M059J (cell line): ENCODE measurements at places on chromosomes 3 and 15.
A peak's percentile ranks its signal among the peaks of the same experiment; 100 is the strongest.

DNA sequence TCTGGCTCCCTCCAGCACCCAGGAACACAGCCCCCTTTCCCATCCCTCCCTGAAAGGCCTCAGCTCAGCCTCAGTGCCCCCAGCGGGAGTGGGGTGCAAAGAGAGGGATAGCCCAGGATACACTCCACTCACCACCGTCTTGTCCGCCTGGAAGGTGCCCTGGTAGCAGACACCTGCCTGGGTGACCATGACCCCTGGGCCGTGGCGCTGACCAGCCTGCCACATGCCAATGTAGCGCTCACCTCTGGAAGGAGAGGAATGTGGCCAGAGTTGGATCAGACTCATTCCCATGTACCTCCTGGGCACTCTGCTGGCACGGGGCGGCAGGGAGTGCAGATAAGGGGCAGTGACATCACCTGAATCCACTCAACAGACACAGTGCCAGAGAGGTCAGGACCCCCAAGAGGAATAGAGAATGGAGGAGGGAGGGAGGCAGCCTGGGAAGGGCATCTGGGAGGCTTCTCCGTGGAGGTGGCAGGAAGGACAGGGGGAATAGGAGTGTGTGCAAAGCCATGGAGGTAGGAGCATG, 13.1 kb downstream of the ALS2CL start:
- no peak for DNase-seq

GRCh38 chr3:105359098-105359762, 7.5 kb upstream of the ALCAM start:
- DNase-seq, result peak; percentile 88

- DNase-seq, result no peak
Observed at GRCh38 chr3:151611419-151611818, 122.3 kb upstream of the AADACL2 start.

DNA sequence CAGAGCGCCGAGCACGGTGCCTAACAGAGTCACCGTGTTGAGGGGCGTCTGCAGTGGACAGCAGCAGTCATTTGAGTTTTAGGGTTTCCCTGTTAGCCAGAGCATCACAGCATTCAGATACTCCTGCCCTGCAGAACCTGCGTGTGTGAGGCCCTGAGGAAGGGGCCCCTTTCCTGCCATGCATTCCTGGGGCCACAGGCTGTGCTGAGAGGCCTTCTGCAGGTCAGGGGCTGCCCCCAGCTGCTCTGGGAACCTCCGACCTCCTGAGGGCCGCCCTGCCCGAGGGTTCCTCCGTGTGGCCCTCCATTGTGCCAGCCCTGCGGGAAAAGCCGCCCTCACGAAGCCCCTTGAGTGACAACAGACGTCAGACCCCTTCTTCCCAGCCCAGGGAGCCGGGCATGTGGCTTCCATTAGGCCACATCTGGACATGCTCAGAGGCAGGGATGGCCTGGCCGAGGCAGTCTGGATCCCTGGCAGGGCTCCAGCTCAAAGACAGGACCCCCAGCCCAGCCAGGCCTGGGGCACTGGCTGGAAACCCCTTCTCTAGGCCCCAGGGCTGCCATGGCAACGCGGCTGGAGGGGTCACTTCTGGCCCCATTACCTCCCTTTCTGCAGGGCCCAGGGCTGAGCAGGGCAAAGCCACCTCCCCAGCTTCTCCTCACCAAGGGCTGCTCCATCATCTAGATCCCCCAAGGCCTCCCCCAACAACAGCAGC, 25.3 kb downstream of the FBLN2 start:
- DNase-seq, result no peak

- DNase-seq, result no peak
Observed at GRCh38 chr3:39183211-39184080, 8.9 kb downstream of the XIRP1 start.

DNA sequence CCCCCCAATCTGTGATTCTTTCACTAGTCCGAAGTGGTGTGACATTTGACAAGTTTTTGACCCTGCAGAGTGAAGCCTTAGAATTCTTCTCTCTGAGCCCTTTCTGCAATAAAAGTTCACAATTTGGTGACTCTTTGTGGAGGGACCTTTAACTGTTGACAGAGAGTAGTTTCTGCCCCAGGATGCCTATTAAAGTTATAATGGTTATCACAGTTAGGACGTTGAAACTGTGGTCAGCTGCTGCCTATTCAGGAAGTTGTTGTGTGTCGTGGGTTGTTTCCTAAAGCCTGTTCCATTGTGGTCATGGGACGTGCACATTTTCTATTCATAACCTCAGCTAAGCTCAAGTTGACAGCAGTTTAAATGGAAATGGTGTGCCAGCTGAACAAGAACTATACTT, 274.5 kb downstream of the NEK10 start:
- DNase-seq, result no peak

DNA sequence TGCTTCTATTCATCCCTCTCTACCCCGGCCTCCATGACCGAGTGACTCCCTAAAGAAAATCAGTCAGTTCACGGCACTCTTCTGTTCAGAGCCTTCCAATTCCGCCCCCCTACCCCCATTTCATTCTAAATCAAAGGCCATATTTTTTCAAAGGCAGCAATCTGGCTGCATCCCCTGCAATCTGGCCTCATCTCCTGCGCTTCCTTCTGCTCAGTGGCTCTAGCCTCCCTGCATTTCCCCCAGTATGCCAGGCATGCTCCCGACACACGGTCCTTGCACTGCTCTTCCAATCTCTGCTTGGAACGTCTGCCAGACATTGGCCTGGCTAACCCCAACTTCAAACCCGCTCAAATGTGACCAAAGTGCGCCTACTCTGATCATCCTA, 67.7 kb downstream of the EXOG start:
- no peak for DNase-seq

DNA sequence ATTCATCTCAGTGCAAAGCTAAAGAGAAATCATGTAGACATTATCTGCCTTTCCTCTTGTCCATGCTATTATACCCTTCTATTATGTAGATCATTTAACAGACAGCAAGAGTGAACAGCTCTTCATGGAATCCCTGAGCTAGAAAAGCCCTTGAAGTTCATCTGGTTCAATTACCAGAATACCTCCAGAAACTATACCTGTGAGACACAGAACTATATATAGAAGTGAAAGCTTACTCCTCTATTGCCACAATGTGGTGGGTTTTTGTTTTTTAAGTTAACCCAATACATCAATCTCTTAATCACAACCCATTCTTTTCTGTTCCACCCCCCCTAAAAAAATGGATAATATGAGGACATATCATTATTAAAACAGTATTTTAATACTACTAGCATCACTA, 347.7 kb downstream of the PLCL2 start:
- no peak for DNase-seq

GRCh38 chr15:76160426-76161152, 100.8 kb downstream of the TMEM266 start:
- no peak for DNase-seq

DNA sequence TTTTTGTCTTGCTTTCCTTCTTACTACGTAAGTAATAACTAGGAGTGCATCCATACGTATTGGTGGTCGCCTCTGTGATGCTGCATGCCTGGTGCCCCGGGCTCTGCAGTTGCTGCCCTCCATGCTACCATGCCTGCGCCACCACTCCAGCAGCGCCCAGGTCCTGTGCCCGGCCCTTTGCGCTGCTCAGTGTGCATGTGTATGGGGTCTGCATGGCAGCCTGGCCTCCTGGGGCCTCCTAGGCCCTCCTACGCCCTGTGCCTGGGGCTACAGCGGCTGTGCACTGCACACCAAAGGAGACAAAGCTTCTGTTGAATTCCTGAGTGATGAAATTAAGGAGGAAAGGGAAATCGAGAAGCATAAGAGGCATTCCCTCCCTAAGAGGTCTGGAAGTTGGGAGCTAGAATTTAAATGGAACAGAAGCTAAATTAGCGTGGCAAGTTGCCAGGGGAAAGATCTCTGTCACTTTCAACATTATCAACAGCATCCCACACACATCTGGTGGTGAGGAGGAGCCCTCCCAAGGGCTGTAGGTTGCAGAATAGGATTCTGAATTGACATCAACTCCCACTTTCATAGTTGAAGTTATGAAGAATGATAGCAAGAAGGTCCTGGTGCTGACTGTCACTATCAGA, 275.0 kb upstream of the CHRM5 start:
- DNase-seq, result no peak

- DNase-seq, result no peak
Observed at GRCh38 chr3:61724801-61725200, 163.4 kb downstream of the PTPRG start.

DNA sequence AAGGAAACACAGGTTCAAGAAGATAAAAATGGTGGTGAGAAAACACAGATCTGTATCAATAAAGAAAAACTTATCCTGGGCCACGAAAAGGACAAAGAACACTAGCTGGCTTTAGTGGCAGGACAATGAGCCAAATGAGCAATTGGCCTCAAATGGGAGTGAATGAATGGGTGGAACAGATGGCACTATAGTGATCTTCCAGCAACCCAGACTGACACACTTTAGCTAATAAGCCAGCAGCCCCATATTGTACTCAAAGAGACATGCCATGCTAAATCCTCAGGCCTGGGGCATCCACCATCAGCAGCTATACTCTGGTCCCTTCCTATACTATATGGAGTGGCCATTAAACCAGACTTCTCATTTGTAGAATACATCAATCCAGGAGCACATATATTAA, 60.0 kb upstream of the GADL1 start:
- no peak for DNase-seq

DNA sequence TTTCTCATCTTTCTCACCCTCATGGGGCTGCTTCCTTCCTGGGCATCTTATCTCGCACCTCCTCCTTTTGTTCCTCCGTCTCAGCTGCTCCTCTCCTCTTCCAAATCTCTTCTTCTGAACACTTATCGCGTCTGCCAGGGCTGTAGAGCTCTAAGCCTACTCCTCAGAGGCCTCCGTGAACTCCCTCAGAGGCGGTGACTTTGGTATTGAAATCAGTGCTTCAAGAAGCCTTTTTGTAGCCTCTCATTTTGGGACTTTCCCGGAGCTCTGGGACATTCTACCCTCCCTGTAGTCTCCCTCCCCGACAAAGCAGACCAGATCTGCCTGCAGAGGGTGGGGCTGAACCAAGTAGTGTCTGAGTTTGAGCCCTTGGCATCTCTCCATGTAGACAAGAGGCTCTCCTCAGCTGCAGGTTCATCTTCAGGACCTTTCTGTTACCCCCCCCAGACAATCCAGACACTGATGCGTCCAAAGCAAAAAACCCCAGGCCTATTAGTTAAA, 17.5 kb upstream of the CPNE9 start:
- no peak for DNase-seq

DNA sequence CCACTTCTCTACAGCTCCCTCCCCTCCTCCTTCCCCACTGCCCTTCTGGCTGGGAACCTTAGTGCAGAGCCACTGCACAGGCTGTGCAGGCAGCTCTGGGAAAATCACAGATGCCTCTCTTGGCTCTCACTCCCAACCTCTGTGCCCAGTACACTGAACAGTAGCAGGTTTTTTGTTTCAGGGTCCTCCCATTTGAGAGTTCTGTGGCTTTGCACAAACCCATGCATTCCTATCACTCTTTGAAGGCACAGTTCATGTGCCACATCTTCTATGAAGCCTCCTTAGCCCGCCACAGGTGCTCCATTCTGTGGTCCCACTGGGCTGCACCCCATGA, 103.9 kb downstream of the SNRK start:
- DNase-seq, result no peak

GRCh38 chr15:69105451-69105985, 54.9 kb upstream of the GLCE start:
- no peak for DNase-seq

- peak; percentile 83 for DNase-seq
Observed at GRCh38 chr3:150215616-150216015, 192.5 kb upstream of the TSC22D2 start.

DNA sequence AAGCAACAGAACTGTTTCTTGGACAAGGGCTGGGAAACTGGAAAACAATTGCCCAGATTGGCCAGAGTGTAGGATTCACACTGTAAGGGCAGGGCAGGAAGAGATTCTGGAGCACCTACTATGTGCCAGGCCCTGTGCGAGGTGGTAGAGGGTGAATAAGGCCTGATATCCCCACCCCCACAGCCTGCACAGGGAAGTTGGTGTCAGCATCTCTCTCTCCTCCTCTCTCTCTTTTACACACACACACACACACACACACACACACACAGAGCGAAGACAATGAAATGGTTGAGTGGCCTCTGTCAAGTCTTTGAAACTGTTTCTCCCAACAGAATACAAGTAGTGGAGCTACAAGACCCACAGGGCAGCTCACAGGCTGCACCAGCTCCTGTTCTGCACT, 47.1 kb upstream of the SLCO2A1 start:
- DNase-seq, result no peak

- DNase-seq, result no peak
Observed at GRCh38 chr3:101512396-101512645, 691 bp downstream of the SENP7 start.

DNA sequence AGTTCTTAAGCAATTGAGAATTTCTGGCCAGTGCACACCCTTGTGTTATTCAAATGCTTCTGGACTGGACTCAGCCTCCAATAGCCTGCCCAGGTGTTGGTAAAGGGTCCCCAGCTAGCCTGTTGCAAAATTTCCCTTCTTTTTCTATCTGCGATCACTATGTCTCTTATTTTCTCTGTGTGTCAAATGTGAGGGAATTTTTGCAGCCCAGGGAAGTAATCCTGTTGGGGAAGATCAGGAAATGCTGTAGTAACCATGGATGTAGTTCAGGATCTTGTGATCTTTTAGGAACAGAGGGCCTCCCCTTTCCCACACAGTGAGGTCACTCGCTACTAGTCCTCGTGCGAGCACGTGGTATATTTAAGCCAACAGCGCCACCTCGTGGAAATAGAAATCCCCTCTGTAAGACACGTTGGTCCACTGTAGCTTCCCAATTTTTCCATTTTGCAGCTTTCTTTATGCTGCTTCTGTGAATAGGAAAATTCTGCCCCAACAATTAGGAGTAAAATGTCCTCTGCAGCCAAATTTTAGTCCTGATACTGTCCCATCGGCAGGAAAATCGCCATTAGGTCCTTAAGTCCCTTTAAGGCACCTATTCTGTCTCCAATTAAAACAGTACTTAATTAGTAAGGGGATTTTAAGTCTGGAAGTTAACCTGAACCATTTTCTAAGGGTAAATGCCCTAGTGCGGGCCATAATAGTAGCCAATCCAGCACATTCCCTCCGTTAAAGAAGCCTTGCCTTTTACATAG, 4.0 kb upstream of the SMCO1 start:
- DNase-seq, result peak; percentile 79

GRCh38 chr3:94619643-94620042, 556.8 kb downstream of the NSUN3 start:
- no peak for DNase-seq

DNA sequence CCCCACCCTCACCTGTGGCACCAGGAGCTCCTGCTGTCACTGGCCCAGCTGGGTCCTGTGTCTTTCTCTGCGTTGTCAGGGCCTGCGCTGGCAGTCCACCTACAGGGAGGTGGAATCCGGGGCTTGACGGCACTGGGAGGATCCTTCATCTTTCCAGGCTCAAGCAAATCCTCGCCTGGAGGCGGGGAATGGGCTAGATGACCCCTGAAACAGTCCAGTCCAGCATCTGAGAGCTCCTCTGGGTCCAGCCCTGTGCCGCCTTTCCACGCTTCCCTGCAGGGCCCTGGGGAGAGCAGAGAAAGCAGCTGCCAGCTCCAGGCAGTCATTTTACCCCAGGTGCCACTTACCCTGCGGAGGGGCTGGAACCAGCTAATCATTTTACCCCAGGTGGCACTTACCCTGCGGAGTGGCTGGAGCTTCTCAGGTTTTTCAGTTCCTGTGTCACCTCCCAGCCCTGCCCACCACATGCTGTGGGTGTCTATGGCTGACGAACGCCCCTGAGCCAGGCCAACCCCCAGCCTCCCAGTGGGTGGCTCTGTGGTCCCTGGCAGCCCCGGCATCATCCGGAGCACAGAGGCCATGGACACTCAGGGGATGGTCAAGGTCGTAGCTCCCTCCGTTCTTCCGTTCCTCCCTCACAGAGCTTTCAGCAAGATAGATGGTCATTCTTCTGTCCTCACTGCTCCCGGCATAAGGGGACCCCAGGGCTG, 17.9 kb upstream of the ADIPOQ start:
- no peak for DNase-seq
